ENCODE measurements at places on chromosomes 6 and 20. TPM values are rescaled to one million over a fixed set of nuclear protein-coding genes. Genes with fewer than 3 reads are reported as not detected.

SEL1L2 gene
- not detected for total RNA-seq

OPRL1 gene
- total RNA-seq, result 0.96 TPM

GRCh38 chr6:158008864-158009113 is 27.1 kb downstream of the SYNJ2 start:
- DNase-seq, result no peak
- no peak overlapping the region for H3K4me3 ChIP-seq
- peaks cover 29% of the 10 kb centered on the region for H3K4me1 ChIP-seq
- H3K27ac ChIP-seq, result no peak overlapping the region

- DNase-seq, result no peak
- H3K4me3 ChIP-seq, result no peak overlapping the region
- peak overlapping the region; percentile 1 for H3K27ac ChIP-seq
- H3K4me1 ChIP-seq, result peaks cover 23% of the 10 kb centered on the region
- no peaks in the 10 kb centered on the region for H3K27me3 ChIP-seq
Measured at GRCh38 chr6:138724015-138724414, 49.6 kb upstream of the CCDC28A start.

PAX1 gene
- total RNA-seq, result not detected

GRCh38 chr6:154651656-154652055 is 81.6 kb upstream of the SCAF8 start:
- H3K27ac ChIP-seq, result no peak overlapping the region
- H3K4me1 ChIP-seq, result no peaks in the 10 kb centered on the region
- DNase-seq, result no peak
- H3K4me3 ChIP-seq, result no peak overlapping the region
- H3K27me3 ChIP-seq, result no peaks in the 10 kb centered on the region

- H3K4me1 ChIP-seq, result peaks cover 3% of the 10 kb centered on the region
- no peaks in the 10 kb centered on the region for H3K27me3 ChIP-seq
- no peaks in the 10 kb centered on the region for H3K36me3 ChIP-seq
Measured at GRCh38 chr6:11970114-11970513, 42.0 kb upstream of the HIVEP1 start.

DNA sequence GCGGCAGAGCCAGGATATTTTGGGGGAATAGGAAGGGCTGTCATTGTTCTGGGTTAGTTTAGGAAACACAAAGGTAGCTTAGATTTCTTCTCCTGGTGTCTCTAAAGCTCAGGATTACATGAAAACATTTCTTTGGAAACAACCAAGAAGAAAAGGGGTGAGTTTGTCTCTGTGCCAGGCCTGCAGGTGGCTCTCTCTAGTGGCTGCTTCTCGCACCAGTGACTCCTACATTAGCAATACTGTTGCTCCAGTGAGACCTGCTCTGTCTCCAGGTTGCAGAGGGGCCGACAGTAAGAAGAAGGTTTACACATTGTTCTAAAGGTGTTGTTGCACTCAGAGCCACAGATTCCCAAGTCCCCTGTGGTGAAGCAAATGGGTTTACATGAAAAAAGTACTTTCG is 104.6 kb upstream of the GLP1R start:
- no peaks in the 10 kb centered on the region for H3K27me3 ChIP-seq
- H3K4me3 ChIP-seq, result no peak overlapping the region
- no peaks in the 10 kb centered on the region for H3K36me3 ChIP-seq
- H3K4me1 ChIP-seq, result no peaks in the 10 kb centered on the region
- no peak for DNase-seq

GRCh38 chr20:6580486-6580885 is 187.0 kb upstream of the BMP2 start:
- H3K4me3 ChIP-seq, result no peak overlapping the region
- no peaks in the 10 kb centered on the region for H3K36me3 ChIP-seq
- no peak overlapping the region for H3K27ac ChIP-seq
- no peak for DNase-seq
- peaks cover 16% of the 10 kb centered on the region for H3K4me1 ChIP-seq

DNA sequence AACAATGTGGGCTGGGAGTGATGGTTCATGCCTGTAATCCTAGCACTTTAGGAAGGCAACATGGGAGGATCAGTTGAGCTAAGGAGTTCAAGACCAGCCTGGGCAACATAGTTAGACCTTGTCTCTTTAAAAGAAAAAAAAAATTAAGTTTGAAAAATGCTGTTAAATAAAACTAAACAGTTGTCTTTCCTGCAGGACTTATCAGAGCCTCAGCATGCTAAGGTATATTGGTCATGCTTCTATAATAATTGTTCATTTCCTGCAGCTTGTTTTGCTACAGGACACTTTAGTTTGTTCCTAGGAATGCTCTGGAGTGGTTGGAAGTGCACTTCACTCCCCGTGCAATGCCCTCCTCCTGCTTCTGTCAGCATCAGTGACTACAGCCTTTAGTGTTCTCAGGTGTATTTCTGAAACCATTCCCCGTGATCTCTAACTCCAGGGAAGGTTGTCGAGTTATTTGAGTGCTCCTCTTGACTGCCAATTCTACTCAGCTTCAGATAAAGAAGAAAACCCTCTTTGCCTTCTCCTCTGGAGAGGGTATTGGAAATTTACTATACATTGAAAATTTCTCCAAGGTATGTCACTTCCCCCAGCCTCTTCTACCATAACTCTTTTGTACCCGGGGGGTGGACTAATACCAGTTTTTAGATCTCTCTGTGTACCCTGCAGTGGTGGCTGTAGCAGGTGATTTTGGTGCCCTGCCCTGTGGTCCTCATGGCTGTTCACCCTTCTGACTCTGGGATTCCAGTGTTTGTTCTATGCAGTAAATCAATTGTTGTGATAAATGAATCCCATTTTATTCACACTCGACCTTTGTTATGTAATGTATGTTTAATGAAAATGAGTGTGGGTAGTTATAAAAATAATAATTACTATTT is 33.8 kb downstream of the NHLRC1 start:
- no peaks in the 10 kb centered on the region for H3K27me3 ChIP-seq
- peaks cover 3% of the 10 kb centered on the region for H3K4me1 ChIP-seq
- H3K27ac ChIP-seq, result no peak overlapping the region
- DNase-seq, result no peak
- H3K36me3 ChIP-seq, result no peaks in the 10 kb centered on the region
- H3K4me3 ChIP-seq, result no peak overlapping the region

DNA sequence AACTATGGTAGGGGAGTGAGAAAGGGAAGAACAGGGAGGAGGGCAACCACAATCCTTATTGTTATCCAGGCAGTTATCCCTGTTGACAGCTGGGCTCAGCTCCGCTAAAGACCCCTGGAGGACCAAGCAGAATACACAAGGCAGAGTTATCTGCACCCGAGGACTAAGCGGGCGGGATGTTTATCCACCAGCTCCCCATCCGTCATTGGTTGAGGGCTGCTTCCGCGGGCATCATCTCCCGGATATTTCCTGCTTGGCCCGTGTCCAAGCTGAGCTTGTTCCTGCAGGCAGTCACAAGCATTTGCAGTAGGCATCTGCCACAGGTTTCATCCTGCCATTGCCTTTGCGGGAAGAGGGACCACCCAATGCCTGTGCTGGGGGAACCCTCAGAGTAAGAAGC is 102.1 kb downstream of the DLGAP4 start:
- H3K4me1 ChIP-seq, result no peaks in the 10 kb centered on the region
- peaks cover 9% of the 10 kb centered on the region for H3K27me3 ChIP-seq
- no peaks in the 10 kb centered on the region for H3K36me3 ChIP-seq
- H3K4me3 ChIP-seq, result no peak overlapping the region

DNA sequence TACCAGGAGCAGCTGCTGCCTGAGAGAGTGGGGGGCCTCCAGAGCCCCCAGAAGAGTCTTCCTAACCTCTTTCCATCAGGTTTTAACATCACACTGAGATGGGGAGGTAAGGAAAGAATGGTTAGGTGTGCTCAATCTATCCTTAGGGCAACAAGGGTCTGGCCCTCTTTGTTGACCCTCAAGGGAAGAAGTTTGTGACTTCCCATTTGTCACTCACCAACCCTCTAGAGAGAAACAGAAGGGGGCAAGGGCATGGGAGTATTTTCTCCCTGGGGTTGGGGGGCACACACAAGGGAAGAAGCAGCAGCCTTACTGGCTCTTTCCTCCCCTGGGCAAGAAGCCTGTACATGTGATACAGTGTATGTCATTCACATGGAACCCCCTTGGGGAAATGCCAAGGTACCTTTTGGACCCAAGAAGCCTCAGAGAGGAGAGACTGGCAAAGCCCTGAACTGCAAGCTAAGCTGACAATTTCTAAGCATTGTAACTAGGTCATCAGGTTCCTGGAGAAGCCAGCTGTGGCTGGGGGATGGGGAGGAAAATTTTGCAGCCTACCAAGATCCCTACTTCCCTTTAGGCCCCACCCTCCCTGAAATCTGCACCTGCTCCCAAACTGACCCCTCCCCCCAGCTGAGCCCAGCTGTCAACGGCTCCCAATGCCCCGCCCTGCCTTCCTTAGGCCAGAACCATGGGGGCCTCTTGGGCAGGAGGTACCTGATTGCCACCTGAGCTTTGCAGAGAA is 14.5 kb downstream of the BCL2L1 start:
- H3K27ac ChIP-seq, result peak overlapping the region; percentile 19
- H3K27me3 ChIP-seq, result no peaks in the 10 kb centered on the region
- H3K4me3 ChIP-seq, result no peak overlapping the region
- peaks cover 24% of the 10 kb centered on the region for H3K4me1 ChIP-seq
- peaks cover 13% of the 10 kb centered on the region for H3K36me3 ChIP-seq

DNA sequence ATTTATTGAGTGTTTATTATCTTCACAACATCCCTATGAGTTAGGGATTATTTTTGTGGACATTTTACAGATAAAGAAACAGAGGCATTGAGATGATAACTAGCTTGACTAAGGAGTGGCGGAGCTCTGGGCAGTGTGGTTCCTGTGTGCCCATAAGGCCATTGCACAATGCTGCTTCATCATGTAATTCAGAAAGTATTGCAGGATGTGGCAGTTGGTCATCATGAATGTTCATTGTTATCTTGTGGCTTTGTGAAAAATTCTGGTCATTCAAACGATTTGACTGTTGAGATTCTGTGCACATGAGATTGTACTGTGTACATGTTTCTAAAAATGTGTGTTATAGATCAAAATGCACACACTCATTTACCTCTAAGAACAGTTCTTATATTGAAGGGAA is 150.8 kb downstream of the ESR1 start:
- no peak overlapping the region for H3K27ac ChIP-seq
- peaks cover 5% of the 10 kb centered on the region for H3K27me3 ChIP-seq
- H3K4me1 ChIP-seq, result no peaks in the 10 kb centered on the region
- no peak for DNase-seq

DACT2 gene
- 0.43 TPM for total RNA-seq

FLOT1 gene
- 106 TPM for total RNA-seq

DNA sequence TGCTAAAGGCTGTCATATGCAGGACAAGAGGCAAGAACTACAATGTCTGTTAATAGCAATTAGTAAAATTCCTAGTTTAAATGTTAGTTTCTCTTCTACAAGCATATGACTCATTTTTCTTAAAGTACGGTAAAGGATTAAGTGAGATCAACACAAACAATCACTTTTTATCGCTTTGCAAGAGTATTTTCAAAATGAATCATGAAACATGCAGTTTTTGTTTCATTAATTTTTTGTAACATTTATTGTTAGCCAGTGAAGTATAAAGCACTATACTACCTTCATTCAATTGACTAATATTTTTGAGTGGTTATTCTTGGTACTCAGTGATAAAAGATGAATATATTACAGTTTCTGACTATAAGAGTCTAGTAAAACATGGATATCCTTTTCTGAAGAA is 138.6 kb downstream of the AHI1 start:
- no peak overlapping the region for H3K4me3 ChIP-seq
- H3K36me3 ChIP-seq, result peaks cover 12% of the 10 kb centered on the region
- DNase-seq, result no peak
- H3K27ac ChIP-seq, result no peak overlapping the region
- H3K4me1 ChIP-seq, result no peaks in the 10 kb centered on the region
- H3K27me3 ChIP-seq, result no peaks in the 10 kb centered on the region

- no peak overlapping the region for H3K27ac ChIP-seq
- no peaks in the 10 kb centered on the region for H3K4me1 ChIP-seq
- no peaks in the 10 kb centered on the region for H3K27me3 ChIP-seq
- H3K4me3 ChIP-seq, result no peak overlapping the region
Measured at GRCh38 chr6:66210964-66211363, 503.9 kb upstream of the EYS start.

DNA sequence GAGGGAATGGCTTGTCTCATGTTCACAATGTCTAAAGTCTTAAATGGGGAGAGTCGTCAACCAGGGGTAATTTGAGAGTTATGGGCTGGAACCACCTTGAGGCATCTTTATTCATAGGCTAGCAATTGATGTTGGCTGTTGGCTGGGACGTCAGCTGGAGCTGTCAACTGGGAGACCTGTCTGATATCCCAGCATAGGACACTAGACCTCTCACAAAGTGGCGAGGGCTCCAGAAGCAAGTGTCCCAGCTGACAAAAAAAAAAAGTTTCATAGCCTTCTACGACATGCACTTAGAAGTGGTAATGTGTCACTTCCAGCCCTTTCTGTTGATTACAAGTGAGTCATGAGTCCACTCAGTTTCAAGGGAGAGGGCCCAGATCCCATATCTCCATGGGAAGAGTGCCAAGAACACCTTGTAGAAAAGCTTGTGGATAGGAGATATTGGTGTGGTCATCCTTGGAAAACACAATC is 278.0 kb downstream of the ESR1 start:
- no peak overlapping the region for H3K4me3 ChIP-seq
- no peaks in the 10 kb centered on the region for H3K4me1 ChIP-seq
- peaks cover 6% of the 10 kb centered on the region for H3K27me3 ChIP-seq
- no peak overlapping the region for H3K27ac ChIP-seq
- no peaks in the 10 kb centered on the region for H3K36me3 ChIP-seq

GRCh38 chr6:56593801-56594318 is 48.8 kb downstream of the DST start:
- peaks cover 11% of the 10 kb centered on the region for H3K36me3 ChIP-seq
- H3K27ac ChIP-seq, result no peak overlapping the region
- no peak for DNase-seq

- no peak overlapping the region for H3K27ac ChIP-seq
- H3K36me3 ChIP-seq, result no peaks in the 10 kb centered on the region
- DNase-seq, result no peak
- H3K27me3 ChIP-seq, result no peaks in the 10 kb centered on the region
- no peaks in the 10 kb centered on the region for H3K4me1 ChIP-seq
Measured at GRCh38 chr20:8454137-8454712, 322.2 kb downstream of the PLCB1 start.

DNA sequence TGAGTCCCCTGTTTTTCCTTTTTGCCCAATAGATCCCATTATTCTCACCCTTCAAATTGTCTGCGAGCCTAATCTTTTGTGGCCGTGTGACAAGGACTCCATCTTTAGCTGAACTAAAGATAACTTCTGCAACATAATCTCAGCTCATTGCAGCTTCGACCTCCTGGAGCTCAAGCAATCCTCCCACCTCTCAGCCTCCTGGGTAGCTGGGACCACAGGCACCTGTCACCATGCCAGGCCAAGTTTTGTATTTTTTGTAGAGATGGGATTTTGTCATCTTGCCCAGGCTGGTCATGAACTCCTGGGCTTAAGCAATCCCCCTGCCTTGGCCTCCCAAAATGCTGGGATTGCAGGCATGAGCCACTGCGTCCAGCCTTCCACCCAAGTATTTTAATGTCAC is 161.0 kb downstream of the GJA1 start:
- H3K4me3 ChIP-seq, result no peak overlapping the region
- H3K4me1 ChIP-seq, result no peaks in the 10 kb centered on the region
- no peak overlapping the region for H3K27ac ChIP-seq
- H3K27me3 ChIP-seq, result no peaks in the 10 kb centered on the region
- no peaks in the 10 kb centered on the region for H3K36me3 ChIP-seq

C20orf141 gene
- not detected for total RNA-seq

All from neural crest cell (in vitro differentiated cells).